Left colon (tissue), 2 donors: ENCODE measurements at places on chromosomes 4 and X. TPM values are rescaled to one million over a fixed set of nuclear protein-coding genes. Genes with fewer than 3 reads are reported as not detected.

DNA sequence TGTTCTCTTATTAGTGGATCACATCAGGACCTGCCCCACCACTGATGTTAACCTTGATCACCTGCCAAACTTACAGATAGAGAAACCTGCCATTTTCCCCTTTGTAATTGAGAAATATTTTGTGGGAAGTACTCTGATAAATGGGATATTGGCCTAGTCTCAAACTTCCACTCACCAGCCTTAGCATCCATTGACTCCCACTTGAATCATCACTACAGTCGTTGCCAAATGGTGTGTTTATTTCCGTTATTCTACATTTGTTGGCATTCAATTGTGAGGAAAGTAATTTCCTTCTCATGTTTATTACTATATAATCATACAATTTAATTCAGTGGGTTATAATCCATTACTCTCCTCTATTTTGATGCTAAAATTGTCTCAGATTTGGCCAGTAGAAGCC, 156.4 kb upstream of the CXCL13 start:
- DNase-seq = no peak

DNA sequence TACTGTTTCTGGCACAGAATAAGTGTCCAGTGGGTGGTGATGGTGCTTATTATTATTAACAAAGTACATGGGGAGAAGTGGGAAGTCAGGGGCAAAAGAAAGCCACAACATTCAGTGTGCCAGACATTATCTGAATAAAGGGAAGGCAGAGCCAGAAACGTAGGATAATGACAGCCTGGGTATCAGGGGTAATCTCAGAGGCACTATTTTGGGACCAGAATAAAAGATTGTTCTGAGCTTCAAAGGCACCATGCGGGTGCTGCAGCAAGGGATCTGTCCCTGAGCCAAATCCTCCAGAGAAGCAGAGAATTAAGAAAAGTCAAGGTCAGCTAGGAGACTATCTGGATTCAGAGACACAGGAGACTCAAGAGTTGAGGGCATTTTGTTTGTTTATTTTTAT, 328.8 kb upstream of the GATB start:
- no peak for DNase-seq

- peak; percentile 63 for DNase-seq
Measured at GRCh38 chr4:52751487-52751911, 274 bp upstream of the ERVMER34-1 start.

GRCh38 chr4:153809916-153810810, 21.3 kb upstream of the SFRP2 start:
- DNase-seq = no peak

DNA sequence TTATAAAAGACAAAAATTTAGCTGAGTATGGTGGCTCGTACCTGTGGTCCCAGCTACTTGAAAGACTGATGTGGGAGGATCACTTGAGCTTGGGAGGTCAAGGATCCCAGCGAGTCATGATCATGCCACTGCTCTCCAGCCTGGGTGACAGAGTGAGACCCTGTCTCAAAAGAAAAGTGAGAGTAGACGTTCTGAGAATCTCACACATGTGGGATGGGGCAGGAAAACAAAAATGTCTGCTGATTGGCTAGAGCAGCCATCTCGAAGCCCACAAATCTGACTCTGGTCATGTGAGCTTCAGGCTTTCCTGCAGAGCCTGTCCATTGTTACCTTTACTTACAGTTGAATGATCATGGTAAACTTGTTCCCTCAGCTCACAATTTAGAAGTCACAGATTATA, 23.1 kb upstream of the SLC9A7 start:
- no peak for DNase-seq

GRCh38 chr4:13988353-13989305, 361.1 kb upstream of the BOD1L1 start:
- peak; percentile 30 for DNase-seq

GRCh38 chrX:2962381-2962780, 33.2 kb upstream of the ARSD start:
- DNase-seq = peak; percentile 36

GRCh38 chr4:40099010-40099409, 42.4 kb downstream of the N4BP2 start:
- DNase-seq = no peak

- no peak for DNase-seq
Measured at GRCh38 chr4:137212601-137213000, 319.7 kb downstream of the PCDH18 start.

DNA sequence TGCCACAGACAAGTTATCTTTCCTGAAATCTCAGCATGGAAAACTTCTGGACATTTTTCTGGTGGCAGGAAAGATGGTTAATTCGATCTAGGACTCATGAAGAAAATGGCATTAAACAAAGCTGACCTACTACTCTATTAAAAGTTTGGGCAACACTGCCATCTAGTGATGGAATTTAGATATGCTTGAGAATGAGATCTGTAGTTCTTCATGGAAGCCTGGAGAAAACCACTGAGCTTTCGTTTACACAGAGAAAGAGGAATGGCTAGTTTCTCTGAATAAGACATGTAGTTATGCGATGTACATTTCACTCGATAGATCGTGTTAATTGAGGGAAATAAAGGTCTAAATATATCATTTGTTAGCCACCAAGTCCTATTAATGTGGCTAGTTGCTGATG, 51.7 kb upstream of the CHRDL1 start:
- no peak for DNase-seq

GRCh38 chrX:41014776-41015360, 70.4 kb upstream of the USP9X start:
- peak; percentile 1 for DNase-seq

DNA sequence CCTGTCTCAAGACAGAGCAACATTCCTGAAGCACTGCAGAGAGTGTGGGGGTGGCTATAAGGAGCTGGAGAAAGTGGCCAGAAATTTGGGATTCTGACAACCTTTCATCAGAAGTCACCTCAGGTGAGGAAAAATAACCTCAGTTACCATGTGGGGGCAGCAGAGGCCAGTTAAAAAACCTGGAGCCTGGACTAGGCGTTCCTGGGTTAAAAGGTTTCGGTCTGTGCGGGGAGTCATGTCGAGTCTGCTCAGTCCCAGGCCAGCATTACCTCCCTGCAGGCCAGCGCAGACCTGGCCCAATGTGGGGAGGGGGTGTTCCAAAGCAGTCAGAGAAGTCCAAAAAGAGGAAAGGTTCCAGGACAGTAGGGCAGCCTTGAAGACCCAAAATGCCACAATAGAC, 10.9 kb upstream of the NALF2 start:
- DNase-seq = no peak

DNA sequence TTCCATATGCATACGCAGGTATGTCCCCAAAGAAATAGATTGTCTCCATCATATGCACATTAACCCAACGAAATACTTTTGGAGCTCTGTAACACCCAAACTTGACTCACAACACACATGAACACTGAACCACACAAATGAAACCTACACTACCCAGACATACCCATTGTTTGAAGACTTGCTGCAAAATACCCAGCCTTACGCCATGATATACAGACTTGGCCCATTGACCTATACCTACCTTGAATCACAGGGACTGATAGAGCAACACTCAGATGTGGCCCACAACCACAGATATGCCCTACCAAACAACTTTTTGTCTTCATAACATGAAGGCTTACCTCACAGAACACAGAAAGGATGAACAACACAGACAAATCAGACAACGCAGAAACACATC, 15.9 kb downstream of the LINC00632 start:
- no peak for DNase-seq

GRCh38 chrX:18941896-18942295, 42.0 kb downstream of the PHKA2 start:
- DNase-seq = no peak

The HDX gene
- total RNA-seq = 3.0 TPM

The SLC49A3 gene
- 10.7 TPM for total RNA-seq

The HSFX4 gene
- not detected for total RNA-seq

The SSX3 gene
- not detected for total RNA-seq
